ENCODE measurements at places on chromosomes 2 and 18.

- DNase-seq = no peak
Measured at GRCh38 chr2:224426656-224427055, 24.7 kb upstream of the FAM124B start.

DNA sequence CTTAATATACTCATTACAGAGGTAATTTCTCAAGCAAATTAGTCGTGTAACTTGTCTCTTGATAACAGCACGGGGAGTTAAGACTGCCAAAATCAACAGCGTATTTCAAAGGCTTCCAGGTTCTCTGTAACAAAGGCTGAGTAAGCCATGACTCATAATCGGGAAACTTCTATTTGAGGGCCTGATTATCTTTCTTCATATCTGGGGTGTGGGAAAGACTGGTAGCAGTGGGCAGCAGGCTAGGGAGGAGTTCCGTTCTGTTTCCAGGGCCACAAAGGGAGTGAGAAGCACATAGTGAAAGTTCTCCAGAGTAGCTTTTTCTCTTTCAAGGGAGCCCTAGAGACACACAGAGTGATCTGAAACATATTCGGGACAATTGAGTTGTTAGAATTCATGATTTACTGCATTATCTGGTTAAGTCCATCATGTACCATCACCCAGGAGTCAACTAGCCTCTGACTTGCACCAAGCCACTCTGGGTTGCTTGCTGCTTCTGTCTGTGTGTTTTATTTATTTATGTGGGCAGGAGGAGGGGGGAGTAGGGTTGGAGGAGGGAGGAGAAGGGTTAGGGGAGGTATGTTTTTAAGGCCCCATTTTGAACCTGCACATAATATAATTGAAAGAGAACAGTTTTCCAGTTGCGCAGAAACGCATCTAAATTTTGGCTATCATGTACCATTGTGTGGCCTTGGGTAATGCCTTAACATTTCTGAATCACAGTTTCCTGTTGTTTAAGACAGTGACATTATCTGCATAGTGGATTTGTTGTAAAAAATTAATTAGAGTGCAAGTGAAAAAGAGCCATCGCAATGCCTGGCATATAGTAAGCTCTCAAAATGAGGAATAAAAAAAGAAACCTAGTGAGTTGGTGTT, 80.5 kb upstream of the ITPRID2 start:
- no peak for DNase-seq

GRCh38 chr18:45652303-45653080, 37.2 kb downstream of the SLC14A2 start:
- no peak for DNase-seq

DNA sequence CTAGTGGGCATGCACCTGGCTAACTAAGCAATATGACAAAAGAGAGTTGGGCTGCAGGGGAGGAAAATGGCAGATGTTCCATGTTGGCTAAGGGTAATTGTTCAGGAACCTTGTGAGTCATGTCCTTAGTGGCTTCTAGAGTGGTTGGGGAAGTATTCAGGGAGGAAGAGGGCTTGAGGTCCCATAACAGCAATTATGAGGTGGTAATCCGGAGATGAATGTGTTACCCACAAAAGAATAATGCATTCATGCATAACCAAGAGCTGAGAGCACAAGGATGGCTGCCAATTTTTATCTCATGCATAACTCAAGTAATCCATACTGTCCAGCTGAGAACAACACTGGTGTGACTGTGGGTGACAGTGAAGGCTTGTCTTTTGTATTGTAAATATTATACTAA, 42.9 kb downstream of the TMEFF2 start:
- no peak for DNase-seq

DNA sequence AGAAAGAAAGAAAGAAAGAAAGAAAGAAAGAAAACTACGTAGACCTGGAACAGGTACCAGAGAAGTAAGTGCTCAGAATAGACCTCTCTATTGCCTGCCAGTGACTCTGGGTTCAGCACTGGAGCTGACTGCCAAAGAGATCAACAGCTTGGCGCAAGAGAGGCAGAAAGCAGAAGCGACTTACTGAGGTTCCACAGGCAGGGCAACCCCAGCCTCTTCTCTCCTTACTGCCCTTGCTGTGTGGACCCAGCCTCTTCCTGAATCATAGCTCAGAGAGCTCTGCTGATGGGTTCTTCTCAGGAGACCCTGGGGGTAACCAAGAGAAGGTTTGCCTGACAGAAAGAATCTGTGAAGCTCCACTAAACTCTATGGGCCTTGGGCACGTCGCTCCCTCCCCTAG, 7.1 kb downstream of the CAPN13 start:
- no peak for DNase-seq

GRCh38 chr2:197010200-197011020, 83.9 kb upstream of the PGAP1 start:
- no peak for DNase-seq

DNA sequence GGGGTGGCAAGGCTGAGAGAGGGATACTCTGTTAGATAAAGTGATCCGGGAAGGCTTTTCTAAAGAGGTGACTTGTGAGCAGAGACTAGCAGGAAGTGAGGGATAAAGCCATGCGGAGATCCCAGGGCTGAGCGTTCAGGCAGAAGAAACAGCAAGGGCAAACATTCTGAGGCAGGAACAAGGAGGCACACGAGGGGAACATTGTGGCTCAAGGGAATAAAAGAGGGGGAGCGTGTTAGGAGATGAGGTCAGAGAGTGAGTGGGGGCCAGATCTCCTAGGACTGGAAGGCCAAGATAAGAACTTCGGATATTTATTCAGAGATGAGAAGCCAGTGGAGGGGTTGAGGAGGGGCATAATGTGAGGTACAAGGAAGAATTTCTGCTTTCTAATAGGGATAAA, 67.1 kb downstream of the ACTR2 start:
- no peak for DNase-seq

GRCh38 chr2:168180483-168180882, 66.9 kb downstream of the STK39 start:
- no peak for DNase-seq

Data from thymus (tissue), 14 donors.